ENCODE measurements at places on chromosomes 6 and 20.

DNA sequence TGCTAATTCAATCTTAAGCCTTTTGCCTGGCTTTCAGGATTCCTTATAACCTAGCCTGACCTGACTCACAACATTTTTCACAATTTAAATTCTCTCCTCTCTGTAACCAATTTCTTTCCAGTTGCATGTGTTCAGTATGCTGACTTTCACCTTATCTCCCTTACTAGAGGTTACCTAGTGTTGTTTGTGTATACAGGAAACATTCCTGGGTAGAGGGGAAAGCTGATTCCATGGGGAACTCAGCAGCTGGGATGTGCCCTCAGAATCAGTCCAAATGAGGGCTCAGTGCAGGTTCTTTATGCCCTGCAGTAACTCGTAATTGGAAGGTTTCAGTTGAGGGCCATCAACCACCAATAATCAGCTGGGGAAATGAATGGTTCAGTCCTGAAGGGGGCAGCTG lies 18.5 kb downstream of the PKIB start:
- no peak for DNase-seq

DNA sequence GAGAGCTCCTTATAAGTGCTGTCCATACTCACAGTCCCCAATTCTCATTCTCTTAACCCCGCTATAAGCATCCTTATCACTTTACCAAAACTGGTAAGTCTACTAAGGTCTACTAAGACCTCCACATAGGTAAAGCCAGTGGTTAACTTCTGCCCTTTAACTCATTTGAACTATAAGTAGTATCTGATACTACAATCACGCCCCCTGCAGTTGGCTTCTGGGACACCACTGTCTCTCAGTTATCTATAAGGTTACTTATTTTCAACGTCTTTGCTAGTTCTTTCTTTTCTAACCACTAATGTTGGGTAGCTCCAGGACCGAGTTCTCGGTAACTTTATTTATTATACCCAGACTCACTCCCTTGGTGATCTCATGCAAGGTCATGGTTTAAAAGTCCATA lies 142.6 kb downstream of the ARHGAP18 start:
- DNase-seq: no peak

DNA sequence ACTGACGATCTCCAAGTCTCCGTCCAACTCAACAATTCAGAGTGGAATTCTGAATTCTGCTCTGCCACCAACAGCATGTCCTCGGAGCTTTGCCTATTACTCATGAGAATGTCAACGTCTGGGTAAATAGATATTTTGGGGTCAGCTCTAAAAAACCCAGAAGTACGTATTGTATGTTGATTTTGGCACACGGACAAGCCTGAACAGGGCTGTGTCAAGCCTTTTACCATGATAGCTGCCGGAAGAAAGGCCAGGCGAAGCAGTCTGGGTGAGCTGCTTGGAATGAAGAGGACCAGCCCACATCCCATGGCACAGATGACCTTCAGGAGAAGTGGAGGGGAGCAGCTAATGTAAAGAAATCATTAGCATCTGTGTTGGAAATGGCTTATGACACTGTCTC lies 88.0 kb upstream of the JAG1 start:
- DNase-seq: no peak

- DNase-seq: no peak
These were observed 144.6 kb downstream of the CDKAL1 start for GRCh38 chr6:20678831-20679352.

- DNase-seq: no peak
These were observed 139.1 kb downstream of the ARID1B start for GRCh38 chr6:156916130-156916801.

DNA sequence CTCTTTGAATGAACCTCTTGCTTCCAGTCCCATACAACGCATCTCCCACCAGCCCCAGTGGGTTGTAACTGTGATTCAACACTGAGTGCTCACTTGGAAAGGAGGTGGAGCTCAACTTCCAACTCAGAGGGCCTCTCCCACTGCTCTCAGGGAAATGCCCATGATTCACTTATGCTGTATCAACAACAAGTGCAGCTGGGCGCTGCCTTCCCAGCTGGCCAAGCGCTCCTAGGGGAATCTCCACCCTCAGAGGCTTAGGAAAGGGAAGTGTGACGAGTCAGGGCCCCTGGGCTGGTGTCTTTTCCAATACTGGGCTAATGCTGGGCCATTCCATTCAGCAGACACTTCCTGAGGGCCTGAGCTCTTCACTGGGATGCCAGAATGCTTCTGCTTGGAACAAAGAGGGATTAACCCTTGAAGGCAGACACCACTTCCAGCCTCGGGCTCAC lies 8.1 kb upstream of the OCSTAMP start:
- peak; percentile 23 for DNase-seq

GRCh38 chr6:91852252-91852651 lies 1265.4 kb upstream of the MAP3K7 start:
- DNase-seq: no peak

DNA sequence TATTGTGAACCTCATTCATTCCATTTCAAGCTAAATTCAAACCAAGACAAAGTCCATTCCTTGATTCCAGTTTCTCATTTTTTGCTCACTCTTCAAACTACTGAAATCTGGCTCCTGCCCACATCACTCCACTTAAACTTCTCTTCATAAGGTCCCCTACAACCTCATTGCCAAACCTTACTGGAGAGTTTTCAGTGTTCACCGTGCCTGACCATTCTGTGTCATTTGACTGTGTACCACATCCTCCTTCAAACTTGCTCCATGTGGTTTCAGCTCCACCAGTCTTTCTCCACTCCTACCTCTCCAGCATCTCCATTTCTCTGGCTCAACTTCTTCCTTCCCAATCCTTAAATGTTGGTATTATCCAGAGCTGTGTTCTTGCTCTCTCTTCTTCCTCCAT lies 38.5 kb upstream of the TAB2 start:
- DNase-seq: no peak

DNA sequence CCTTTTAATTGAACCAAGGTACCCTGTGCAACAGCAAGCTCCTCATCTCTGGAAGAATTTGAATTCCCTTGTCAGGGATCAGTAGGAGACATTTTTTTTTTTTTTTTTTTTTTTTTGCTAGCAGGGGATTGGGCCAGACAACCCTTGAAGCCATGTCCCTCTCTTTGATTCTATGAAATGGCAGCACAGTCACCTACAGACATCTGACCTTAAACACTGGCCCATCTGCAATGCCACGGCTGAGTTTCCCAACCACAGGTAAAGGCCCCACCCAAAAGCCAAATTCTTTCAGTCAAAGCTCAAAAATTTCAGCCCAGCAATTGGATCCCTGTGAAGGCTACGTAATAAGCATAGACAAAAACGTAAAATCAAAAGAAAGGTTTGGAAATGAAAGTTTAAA lies 94.2 kb downstream of the FYN start:
- DNase-seq: no peak

DNA sequence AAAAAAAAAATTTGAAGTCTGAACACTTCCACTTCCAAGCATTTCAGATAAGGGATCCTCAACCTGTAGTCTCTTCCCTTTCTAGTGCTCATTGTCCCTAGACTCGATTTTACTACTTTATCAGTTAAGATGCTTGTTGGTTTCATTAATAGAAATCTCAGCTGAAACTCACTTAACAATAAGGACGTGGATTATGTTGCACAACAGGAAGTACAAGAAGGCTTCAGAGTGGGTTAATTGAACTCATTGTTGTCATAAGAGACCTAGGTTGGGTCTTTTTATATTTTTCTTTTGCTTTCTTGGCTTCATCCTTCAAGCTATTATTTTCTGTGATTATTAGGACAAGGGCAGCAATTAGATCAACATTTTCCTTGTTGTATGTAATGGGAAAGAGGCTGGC lies 175.2 kb downstream of the CDKAL1 start:
- no peak for DNase-seq

DNA sequence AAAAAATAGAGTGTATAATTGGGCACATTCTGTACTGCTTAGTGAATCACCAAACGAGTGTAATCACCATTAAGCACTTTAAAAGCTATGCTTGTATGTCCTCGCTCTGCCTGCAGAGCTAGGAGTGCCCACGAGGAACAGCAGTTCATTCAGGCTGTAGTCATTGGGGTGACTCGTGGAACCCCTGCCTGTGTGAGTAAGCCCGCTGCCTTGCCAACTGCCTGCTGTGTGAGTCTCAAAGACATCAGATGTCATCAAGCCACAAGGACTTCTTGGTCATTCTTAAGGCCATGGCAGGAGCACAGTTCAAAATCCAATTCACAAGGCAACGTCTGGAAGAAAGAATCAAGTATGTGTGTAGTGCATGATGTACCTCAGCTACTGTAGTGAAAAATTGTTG lies 60.4 kb downstream of the FOXO3 start:
- no peak for DNase-seq

DNA sequence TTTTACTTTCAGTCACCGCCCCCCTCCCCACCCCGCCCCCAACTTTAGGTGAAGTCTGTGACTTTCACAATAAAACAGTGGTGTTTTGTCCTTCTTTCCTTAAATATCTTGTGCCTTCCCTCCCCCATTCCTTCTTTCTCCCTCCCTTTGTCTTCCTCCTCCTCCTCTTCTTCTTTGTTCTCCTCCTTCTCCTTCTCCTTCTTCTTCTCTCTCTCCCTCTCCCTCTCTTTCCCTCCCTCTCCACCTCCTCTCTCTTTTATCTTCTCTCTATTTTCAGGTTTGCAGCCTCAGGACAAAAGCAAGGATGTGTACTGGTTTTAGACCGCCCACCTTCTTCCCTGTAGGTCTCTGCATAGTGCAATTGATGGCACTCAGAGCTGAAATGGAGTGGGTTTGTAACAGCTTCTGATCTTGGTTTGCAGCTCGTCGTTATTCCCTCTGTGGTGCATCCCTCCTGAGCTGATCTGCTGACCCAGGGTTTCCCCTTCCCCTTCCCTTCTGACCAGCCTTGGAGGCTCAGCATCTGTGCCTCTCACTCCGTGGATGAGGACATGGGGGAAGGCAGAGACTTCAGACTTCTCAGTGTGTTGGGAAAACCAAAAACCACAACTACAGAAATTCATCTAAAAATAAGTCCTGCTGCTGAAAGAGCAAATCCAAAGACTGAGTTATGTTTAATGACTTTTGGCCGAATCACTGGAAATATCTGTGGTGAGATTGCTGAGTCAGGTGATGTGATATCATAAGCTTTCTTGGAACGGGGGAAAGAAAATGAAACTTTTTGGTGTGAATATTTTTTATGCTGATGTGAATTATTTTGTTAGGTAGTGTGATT lies 6.9 kb downstream of the VGLL2 start:
- no peak for DNase-seq
